ENCODE measurements at places on chromosomes 3 and 15. TPM values are rescaled to one million over a fixed set of nuclear protein-coding genes. Genes with fewer than 3 reads are reported as not detected.

The CPNE9 gene
- total RNA-seq: not detected

The HCLS1 gene
- 208 TPM for total RNA-seq

The NBEAL2 gene
- 80.7 TPM for total RNA-seq

The SLC28A2 gene
- total RNA-seq: 0.14 TPM

The CLDN16 gene
- total RNA-seq: not detected

The TNNC1 gene
- total RNA-seq: 1.4 TPM

The P2RY14 gene
- total RNA-seq: not detected

The TEX55 gene
- total RNA-seq: not detected

The CAMKV gene
- total RNA-seq: 1.4 TPM
